ENCODE measurements at places on chromosomes 1 and 21. TPM values are rescaled to one million over a fixed set of nuclear protein-coding genes. Genes with fewer than 3 reads are reported as not detected.

DMBX1 gene
- total RNA-seq = not detected

KPNA6 gene
- 59.3 TPM for total RNA-seq

DCDC2B gene
- total RNA-seq = not detected

ZNF683 gene
- not detected for total RNA-seq

SAMSN1 gene
- not detected for total RNA-seq

PADI4 gene
- total RNA-seq = not detected

PCSK9 gene
- 1.2 TPM for total RNA-seq

C4BPB gene
- not detected for total RNA-seq

DTL gene
- total RNA-seq = 1.2 TPM

AIM2 gene
- total RNA-seq = not detected

TNNI3K gene
- 0.70 TPM for total RNA-seq

MXRA8 gene
- 252 TPM for total RNA-seq

ANGPTL3 gene
- not detected for total RNA-seq

C1orf52 gene
- total RNA-seq = 12.8 TPM
